ENCODE measurements at places on chromosomes 3 and 15.

- DNase-seq: no peak
Observed at GRCh38 chr15:67731112-67731721, 94.1 kb upstream of the SKOR1 start.

- DNase-seq: no peak
Observed at GRCh38 chr15:99957642-99958013, 224.4 kb upstream of the LYSMD4 start.

DNA sequence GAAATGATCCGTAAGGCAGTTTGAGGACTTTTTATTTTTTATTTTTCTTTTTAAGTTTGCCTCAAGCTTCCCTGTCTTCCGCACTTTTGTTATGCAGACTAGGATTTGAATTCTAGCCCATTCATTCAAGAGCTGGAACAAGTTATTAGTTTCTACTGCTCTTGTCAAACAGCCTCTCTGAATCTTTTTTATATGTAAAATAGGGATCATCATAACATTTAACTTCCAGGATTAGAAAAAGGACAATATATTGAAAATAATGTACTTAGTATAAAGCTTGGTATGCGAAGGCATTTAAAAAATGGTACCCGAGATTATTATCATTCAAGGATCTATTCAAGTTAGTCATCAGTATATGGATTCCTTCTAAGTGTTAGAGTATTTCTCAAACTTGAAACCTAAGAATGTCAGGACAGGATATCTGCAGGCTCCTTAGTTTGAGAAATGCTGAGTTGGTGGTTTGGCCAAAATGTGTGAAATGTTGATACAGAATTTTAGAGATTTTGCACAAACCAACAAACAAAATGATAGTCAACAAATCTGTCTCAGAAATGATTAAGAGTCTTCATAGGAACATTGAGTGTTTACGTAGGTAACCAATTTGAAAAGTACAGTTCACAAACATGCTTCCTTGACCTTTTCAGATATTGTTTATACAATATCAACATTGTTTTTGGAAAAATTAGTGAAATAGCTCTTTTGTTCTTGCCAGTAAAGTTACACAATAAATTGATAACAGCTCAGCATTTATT, 40.5 kb upstream of the IGSF10 start:
- DNase-seq: no peak

- no peak for DNase-seq
Observed at GRCh38 chr15:74835312-74835823, 7.6 kb downstream of the ULK3 start.

- no peak for DNase-seq
Observed at GRCh38 chr3:70501561-70501960, 189.1 kb upstream of the MDFIC2 start.

- no peak for DNase-seq
Observed at GRCh38 chr15:63942486-63943365, 103.6 kb downstream of the DAPK2 start.

DNA sequence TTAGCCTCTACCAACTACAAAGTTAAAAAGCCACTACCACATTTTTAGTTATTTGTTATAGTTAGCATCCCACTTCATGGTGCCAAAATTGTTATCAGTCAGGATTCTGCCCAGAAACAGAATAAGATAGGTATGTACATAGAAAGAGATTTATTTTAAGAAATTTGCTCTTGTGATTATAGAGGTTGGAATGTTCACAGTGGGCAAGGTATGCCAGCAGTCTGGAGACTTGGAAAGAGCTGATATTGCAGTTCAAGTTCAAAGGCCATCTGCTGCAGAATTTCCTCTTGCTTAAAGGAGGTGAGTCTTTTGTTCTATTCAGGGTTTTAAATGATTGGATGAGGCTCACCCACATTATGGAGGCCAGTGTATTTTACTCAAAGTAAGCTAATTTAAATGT, 143.8 kb upstream of the POU1F1 start:
- no peak for DNase-seq

DNA sequence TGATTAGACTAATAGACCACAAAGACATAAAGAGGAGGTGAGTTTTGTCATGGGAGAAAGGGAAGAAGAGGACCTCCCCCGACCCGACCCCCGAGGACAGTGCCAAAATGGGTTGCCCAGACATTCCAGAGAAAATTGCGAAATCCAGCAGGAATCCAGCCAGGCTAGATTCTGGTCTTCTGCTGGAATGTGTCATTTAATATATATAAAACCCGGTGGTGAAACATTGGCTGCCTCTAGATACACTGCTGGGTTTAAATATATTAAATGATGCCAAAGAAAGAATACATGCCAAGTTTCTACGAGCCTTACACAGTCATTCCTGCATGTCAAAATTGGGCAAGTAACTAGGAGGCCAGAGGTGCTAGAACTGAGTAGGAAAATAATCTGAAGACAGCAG, 45.3 kb upstream of the SPESP1 start:
- DNase-seq: no peak

DNA sequence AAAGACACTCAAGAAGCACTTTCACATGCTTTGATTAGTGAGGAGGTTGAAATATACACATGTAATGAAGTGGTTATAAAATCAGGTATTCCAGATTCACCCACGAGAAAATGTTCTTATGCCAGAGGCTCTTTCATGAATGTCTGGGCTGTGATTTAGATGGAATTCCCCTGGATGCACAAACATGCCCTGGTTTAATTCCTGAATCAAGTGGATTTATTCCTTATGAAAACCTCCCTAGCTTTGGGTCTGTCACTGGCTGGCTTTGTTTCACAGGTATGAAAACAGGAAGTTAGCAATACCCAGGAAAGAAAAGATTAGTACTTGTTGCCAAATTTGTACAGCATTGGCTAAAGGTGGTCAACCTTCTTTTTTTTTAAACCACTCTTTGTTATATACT, 1123.0 kb downstream of the ROBO1 start:
- DNase-seq: no peak

DNA sequence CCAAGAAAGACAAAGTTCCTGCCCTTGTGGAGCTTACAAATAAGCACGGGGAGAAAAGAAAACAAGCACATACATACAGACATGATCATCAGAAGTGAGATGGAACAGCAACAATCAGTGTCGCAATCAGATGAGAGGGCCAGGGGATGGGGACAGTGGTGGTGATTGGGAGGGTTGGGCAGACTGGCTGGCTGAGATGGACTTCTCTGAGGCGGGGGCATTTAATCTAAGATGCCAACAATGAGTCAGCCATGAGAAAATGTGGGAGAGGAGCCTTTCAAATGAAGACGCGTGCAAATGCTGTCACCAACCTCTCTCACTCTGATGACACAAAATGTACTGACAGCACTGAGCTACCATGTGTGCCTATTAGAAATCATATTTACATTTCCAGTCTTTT, 81.4 kb downstream of the NCEH1 start:
- no peak for DNase-seq

DNA sequence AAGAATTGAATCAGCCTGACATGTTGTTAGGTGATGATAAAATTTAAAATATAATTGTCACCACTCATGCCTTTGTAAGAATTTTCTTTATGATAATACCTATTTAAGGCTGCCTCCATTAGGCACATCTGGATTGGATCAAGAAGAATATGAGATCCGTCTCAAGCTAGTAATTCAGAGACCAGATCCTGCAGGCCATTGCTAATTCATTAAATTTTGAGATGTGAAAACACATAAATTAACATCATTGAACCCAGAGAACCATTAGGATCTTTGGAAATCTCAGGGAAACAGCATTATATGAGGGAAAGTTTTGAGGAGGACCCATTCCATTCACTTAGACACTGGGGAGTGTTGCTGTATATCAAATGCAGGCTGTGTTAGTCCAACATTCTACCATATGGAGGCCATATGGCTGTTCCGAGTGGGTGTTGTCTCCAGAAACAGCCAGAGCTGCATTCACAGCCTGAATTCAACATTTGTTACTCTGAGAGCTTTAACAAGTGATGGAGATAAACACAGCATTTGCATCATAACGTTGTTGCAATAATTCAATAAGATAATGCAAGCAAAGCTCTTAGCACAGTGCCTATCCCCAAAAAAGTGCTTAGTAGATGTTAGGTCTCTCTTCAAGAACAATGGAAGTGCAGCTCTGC, 67.4 kb downstream of the DTWD1 start:
- DNase-seq: no peak

GRCh38 chr3:16994854-16995525, 110.2 kb downstream of the PLCL2 start:
- no peak for DNase-seq

GRCh38 chr3:111669926-111670630, 74.9 kb upstream of the ZBED2 start:
- no peak for DNase-seq

- no peak for DNase-seq
Observed at GRCh38 chr3:154247806-154248415, 76.4 kb downstream of the DHX36 start.

GRCh38 chr15:83714939-83715628, 61.2 kb downstream of the ADAMTSL3 start:
- no peak for DNase-seq

- no peak for DNase-seq
Observed at GRCh38 chr3:52774066-52774713, 3.2 kb upstream of the ITIH1 start.

DNA sequence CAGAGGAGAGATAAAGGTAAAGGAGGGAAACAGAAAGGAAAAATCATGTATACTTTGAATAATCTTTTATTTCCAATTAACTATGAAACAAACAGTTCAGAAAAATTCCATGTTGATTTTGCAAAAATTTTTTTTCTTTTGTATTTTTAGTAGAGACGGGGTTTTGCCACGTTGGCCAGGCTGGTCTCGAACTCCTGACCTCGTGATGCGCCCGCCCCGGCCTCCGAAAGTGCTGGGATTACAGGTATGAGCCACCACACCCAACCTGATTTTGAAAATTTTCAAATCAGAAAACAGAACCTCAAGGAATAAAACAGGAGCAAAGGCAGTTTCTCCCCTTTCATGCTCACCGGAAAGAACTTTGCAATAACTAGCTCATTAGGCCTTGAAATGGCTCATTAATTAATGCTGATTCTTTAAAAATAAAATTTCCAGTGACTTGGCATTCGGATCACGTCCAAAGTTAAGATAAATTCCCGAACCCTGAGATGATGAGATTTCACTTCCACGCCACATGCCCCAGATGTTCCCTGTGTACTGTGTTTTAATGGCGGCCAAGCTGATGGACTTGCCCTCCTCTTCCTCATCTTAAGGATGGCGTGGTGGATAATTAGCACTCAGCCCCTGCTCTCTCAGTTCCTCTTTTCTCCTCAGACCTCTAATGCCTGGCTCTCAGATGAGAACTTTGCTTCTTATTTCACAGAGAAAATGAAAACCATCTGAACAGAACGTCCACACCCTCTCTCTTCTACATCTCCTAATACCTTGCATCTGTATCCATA, 10.8 kb downstream of the BCL2L10 start:
- no peak for DNase-seq

DNA sequence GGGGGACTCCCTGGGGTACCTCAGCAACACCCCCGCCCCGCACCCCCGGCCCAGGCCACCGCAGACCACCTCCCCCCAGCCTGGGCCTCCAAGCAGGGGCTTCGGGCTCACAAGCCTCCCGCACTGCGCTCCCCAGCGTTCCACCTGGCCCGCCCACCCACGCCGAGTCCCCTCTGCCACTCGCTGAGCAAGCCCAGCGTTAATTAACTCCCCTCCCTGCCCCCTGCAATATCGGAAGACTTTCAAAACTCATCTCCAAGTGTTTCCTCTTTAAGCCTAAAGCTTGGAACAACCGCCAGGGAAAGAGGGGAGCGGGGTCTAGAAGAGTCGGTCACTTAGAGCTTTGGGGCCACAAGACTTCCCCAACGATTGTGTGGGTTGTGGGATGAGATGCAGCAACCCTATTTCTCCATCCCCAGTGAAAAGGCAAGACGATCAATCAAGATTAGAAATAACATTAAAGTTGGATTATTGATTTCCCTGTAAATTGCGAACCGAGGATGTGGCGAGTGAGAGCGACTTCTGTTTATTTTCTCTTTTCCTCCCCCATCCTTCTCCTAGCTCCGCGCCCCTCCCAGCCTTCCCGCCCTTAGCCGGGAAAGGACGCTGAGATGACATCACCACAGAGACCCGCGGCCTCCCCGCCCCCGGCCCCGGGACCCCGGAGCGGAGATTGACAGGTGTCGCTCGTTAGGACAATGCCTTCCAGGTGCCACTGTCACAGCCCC, 30.2 kb downstream of the NR2F2 start:
- no peak for DNase-seq

GRCh38 chr3:121718205-121718846, 31.2 kb downstream of the GOLGB1 start:
- no peak for DNase-seq

DNA sequence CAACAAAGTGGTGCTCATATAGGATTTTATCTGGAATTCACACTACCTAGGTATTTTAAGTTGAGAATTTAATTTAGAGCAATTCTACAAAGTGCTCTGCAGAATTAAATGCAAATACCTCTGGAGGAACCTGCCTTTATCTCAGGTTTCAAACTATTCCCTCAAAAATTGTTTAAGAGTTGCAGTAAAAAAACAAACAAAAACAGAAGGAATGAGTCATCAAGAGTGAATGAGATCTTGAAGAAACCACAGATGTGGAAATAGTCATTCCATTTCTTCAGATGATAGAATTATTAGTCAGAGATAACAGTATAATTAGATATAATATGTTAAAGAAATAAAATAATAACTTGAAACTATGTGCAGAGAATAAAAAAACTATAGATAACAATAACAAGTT, 80.8 kb upstream of the SCN5A start:
- DNase-seq: no peak

- peak; percentile 48 for DNase-seq
Observed at GRCh38 chr3:149004622-149005021, 13.3 kb downstream of the GYG1 start.

DNA sequence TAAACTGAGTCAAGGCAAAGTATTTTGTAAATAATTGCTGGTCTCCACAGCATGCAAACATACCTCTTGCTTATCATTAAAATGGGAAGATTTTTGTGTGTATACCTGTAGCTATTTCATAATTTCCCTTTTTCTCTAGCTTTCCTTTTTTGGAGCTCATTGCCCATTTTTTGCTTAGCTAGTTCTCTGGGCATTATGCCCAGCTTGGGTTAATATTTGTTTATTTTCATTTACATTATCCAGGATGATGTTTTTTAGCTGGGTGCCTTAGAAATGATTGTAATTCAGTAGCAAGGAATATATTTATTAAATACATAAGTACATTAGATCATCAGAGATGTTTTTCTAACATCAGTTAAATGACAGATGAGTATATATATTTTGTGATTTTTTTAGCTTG, 1271.7 kb upstream of the GBE1 start:
- peak; percentile 28 for DNase-seq

DNA sequence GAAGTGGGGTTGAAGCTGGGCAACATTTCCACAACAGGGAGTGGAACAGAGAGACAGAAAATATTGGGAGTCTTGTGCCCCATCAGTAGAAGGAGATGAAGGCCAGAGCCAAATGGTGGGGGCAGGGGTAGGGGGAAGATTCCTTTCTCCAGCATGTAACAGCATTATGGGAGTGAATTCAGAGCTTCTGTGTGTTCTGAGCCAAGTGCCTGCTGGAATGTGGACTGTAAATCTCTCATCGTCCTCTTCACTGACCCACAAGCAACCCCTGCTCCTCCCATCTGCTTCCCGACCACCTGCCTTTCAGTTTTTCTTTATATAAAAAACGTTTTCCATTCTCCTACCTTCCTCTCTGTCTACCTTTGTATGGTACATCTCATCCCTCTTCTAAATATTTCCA, 344.2 kb upstream of the TPRG1 start:
- no peak for DNase-seq

GRCh38 chr15:75065467-75065850, 42.1 kb downstream of the PPCDC start:
- no peak for DNase-seq

- no peak for DNase-seq
Observed at GRCh38 chr3:28234454-28234853, 7.0 kb upstream of the CMC1 start.

All from NCI-H2081 treated with DMSO at 0.1 percent for 48 hours (cell line).